Stimulated activated naive CD4-positive, alpha-beta T cell treated with Interleukin-2 at 50 U/mL for 16 hours (primary cell): ENCODE measurements at places on chromosomes 2 and 18.

DNA sequence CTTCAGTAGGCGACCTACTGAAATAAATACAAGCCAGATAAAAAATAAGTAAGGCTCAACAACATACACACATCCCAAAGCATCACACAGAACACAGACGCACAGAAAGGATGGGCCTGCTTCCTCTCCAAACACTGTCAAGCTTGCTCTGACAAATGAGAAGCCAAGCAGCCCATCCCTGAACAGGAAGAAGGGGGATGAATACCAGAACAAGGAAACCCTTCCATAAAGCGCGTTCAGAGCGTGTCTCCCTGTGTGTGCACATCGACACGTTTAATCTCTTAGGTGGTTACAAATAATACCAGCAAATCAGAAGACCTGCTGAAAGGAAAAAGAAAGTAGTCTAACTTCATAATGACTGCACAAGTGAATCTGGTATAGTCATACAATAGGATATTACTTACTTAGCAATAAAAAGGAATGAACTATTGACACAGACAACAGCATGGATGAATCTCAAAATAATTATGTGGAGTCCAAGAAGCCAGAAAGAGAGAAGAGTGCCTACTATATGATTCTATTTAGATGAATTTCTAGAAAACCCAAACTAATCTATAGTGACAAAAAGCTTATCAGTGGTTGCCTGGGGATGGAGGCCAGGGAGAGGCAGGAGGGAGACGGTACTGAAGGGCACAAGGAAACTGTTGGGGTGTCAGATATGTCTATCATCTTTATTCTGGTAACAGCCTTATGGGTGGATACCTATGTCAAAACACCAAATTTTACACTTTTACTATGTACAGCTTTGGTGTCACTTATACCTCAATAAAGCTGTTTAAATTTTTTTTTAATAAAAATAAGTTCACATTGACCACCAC lies 26.8 kb downstream of the MBOAT2 start:
- DNase-seq, result no peak

GRCh38 chr2:27261926-27262298 lies 935 bp downstream of the SLC30A3 start:
- no peak for DNase-seq

- no peak for DNase-seq
These were observed 28.3 kb downstream of the ZAP70 start for GRCh38 chr2:97741686-97742085.

GRCh38 chr18:8616028-8616401 lies 6.8 kb downstream of the RAB12 start:
- no peak for DNase-seq

- DNase-seq, result no peak
These were observed 136.5 kb downstream of the AKAIN1 start for GRCh38 chr18:5060543-5060942.

DNA sequence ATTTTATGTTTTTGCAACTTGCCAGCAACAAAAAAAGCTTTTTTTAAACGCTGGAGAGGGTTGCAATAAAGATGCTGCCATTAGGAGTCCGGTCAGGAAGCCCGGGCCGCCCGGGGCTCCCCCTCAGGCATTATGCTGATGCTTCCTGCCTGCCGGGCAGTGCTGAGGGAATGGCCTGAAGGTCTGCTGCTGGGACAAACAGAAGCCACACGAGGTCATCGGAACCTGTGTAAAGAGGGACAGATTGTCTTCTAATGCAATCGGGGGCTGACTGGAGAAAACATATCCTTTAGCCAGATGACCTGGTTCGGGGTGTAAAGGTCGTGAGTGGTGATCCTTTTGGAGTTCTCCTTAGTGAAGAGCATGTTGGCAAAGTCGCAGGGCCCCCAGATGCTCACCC lies 2.3 kb downstream of the IMPA2 start:
- DNase-seq, result no peak

DNA sequence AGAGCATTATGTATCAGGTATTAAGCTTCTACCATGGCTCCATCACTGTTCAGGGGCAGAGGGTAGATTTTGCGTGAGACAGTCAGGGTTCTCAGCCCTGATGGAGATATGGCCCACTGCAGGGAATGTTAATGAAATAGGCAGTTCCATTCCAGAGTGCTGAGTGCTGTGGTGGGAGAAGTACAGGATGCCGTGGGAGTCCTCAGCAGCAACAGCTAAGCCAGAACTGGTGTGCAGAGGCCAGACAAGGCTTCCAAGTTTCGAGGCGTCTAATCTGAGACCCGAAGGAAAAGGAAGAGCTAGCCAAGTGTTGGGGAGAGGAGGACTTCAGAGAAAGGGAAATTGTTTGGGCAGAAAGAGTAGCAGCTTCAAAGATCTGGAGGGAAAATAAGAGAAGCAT lies 30.2 kb upstream of the MAPRE2 start:
- DNase-seq, result no peak

DNA sequence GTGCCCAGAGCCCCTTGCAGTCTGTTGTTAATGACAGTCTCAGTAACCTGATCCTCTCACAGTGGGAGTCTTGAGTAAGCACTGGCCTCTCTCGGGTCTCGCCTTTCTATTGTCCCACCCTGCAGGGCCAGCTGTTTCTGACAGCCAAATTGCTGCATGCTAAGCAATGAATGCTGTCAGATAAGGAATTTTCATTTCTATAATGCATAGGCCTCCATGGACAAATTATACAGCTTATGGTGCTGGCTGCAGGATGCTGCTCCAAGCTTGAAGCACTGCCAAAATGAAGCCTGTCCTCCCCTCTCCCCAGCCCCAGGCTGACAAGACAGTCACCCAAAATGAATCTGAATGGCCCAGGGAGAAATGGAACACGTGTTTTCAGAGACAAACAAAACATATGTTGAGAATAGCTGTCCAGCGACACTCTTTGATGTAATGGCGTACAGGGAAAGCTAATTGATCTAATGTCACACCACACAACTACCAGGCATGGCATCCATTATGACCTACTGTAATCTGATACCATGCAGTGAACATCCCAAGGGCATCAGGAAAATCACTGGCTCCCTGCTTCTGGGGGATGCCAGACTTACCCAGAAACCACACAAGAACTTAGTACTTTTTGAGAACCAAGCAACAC lies 36.8 kb downstream of the ACVR1 start:
- DNase-seq, result no peak

DNA sequence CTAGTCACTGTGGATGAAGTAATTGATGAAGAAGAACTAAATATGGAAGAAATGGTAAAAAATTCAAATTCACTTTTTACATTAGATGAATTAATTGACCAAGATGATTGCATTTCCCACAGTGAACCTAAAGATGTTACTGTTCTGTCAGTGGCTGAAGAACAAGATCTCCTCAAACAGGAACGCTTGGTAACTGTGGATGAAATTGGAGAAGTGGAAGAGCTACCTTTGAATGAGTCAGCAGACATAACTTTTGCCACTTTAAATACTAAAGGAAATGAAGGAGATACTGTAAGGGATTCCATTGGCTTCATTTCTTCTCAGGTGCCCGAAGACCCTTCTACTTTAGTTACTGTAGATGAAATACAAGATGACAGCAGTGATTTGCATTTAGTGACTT lies 26.6 kb upstream of the DYSF start:
- no peak for DNase-seq

DNA sequence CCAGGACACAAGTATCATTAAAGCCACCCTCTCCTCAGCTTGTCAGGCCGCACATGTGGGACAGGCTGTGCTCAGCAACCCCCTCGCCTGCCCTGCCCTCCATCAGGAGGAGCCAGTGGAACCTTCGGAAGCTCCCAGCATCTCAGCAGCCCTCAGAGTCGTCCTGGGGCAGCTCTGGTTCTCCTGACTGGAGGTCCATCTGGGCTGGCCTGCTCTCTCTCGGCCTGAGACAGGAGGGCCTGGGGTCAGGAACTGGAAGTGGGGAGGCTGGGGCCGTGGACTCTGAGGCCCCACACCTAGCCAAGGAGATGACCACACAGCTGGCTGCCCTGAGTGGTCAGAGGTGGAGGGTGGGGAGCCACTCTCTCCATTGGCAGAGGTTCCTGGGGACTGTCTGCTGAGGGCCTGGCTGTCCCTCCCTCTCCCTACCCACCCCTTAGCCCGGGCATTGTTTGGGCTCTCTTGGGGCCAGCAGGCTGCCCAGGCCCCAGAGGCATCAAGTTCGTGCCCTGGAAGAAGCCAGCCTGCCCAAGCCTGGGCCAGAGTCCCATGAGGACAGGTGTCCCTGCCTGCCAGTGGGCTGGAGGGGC lies 23.1 kb downstream of the ODC1 start:
- no peak for DNase-seq

GRCh38 chr2:191272064-191272463 lies 26.9 kb downstream of the MYO1B start:
- no peak for DNase-seq

- peak; percentile 8 for DNase-seq
These were observed 162.1 kb downstream of the BCL2 start for GRCh38 chr18:63157293-63158011.

DNA sequence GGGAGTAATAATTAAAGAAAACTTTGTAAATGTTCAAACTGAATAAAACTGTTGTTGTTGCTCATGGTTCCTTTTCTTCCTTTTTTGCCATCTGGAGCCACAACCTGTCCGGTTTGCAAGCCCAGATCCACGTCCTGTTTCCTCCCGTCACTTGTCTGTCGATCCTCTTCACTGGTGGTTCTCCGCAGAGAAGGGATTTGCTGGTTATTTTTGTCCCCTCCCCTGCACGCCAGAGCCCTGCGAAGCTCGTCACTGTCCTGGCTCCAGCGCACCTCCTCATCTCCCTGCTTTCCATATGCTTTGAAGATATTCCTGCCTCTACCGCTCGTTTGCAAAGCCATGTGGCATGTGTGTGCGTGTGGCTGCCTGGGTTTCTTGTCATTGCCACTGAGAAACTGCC lies 461.4 kb downstream of the RNF144A start:
- no peak for DNase-seq

- no peak for DNase-seq
These were observed 7.6 kb downstream of the PIGN start for GRCh38 chr18:62179213-62179612.

DNA sequence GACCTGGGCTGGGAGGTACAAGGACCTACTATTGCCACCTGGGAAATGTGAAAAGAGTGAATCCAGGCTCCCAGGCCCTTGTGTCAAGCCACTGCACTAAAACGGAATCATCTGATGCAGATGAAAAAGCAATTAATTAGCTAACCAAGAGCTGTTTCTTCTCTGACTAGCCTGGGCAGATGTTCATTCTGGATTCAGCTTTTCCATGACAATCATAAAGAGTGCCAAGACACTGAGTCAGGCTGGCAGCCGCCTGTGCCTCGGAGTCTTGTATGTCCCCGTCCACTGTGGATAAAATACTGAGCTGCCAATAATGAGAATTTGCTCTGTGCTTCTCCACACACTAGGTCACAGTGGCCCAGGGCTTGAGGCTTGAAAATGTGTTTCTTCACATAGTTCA lies 21.7 kb upstream of the LCLAT1 start:
- DNase-seq, result no peak

DNA sequence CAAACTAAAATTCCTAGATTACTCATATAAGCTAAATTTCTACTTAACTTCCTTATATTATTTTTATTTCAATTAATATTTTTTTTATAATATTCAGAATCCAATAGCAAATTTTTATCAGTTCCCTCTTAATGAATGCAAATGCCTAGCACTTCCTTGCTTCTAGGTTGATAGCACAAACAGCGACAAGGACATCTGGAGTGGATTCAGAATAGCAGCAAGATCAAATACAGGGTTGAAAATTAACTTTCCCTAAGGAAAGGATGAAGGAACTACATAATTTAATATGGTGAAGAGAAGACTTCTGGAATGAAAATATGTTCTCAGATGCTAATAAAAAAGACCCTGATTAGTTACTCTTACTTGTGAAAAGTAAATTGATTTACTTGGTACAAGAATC lies 64.5 kb downstream of the PIGN start:
- no peak for DNase-seq

GRCh38 chr2:2633017-2633416 lies 301.9 kb upstream of the MYT1L start:
- DNase-seq, result no peak

GRCh38 chr2:56449002-56449431 lies 265.2 kb downstream of the CCDC85A start:
- DNase-seq, result no peak

- DNase-seq, result no peak
These were observed 50.6 kb downstream of the BMPR2 start for GRCh38 chr2:202426751-202427150.

DNA sequence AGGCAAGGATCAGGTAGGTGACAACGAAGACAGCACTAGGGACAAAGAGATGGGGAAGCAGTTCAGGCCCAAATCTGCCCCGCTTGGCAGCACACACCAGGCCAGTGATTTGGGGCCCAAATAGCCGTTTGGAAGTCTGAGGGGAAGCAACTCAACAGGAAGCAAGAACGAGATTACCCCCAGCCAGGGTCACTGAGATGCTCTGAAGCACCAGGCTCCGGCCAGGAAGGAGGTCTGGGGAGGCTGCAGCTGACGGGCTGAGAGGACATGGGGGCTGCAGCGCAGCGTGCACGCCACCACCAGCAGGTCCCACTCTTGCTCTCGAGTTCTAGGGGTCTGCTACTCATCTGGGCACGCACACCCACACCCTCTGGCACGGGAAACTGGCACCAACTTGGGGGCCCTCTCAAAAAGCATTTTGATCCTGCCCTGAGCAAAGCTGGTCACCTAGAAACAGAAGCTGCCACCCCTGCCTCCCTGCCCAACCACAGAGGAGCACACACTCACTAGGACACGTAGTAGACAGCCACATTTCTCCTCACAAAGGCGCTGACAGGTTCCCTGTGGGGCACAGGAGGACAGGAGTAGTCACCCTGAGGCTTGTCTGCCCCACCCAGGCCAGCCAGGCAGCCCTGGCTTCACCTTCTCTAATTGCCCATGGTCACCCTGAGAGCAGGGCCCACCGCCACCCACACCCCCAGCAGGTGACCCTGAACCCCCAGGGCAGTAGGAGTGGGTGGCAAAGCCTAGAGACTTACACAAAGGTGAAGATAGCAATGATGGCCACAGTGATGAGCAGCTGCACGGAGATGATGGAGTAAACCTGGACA lies 8.4 kb downstream of the PNKD start:
- no peak for DNase-seq

DNA sequence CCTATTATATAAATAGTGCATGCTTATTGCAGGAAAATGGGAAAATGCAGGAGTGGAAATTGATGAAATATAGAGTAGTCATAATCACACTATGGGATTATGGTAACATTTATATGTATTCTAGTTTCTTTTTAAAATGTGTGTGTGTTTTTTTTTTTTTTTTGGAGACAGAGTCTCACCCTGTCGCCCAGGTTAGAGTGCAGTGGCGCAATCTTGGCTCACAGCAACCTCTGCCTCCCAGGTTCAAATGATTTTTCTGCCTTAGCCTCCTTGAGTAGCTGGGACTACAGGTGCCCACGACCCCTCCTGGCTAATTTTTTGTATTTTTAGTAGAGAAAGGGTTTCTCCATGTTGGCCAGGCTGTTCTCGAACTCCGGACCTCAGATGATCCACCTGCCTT lies 47.0 kb downstream of the BIRC6 start:
- DNase-seq, result no peak

GRCh38 chr2:134401081-134401497 lies 147.2 kb downstream of the MGAT5 start:
- DNase-seq, result no peak

GRCh38 chr2:154995361-154995760 lies 296.9 kb downstream of the KCNJ3 start:
- DNase-seq, result no peak
